ENCODE measurements at places on chromosomes 2 and 18.

GRCh38 chr2:99689145-99689742 is 199.4 kb upstream of the REV1 start:
- DNase-seq = no peak

DNA sequence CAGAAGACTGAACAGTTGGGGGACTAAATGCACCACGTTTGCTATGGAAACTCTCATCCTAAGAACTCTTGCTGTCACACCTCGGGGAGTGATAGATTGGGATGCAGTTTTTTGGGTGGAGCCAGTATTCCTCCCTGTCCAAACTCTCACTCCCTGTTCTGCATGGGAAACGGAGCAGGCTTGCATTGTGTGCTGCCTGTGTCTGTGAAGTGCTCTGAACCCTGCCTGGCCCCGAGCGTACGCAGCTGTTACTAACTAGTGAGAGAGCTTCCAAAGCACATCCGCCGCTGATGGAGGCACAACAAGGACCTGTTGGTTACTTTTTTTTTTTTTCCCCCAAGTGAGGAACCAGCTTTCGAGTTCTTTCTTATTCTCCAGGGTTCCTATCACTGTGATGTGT is 195.5 kb downstream of the ANAPC1 start:
- DNase-seq = no peak

- no peak for DNase-seq
These were observed 457.7 kb downstream of the CBLN2 start for GRCh38 chr18:72086421-72086820.

GRCh38 chr2:55441280-55441892 is 21.7 kb upstream of the CCDC88A start:
- no peak for DNase-seq

- no peak for DNase-seq
These were observed 2.9 kb downstream of the LRRTM4 start for GRCh38 chr2:77519164-77519887.

DNA sequence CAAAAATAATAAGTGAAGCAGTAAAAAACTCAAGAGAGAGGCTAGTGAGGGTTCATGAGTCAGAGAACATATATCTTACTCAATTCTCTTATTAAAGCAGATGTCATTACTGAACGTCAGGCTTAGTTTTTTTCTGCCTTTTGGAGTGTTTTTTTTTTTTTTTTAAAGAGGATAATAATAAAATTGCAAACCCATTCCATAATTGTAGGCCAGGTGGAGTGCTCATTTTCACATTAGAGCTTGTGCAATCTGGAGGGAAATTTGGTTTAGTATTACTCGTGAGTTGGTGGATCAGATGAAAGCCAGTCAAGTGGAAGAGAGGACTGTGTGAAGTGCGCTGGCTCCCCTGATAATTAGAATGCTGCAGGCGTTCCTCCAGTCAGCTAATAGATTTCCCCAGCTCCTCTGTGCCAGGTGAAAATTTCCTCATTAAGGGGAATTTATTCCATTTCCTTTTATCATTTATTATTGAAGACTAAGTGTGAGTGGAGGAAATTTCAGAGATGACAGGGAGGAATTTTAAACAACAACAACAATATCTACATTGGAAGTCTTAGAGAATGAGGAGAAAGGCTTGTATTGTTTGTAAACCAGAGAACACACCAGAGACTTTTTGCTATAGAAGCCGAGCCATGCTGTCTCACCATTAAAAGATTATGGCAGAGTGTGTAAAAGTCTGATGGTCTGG is 74.6 kb downstream of the CPS1 start:
- DNase-seq = no peak

- DNase-seq = no peak
These were observed 262.7 kb downstream of the TWIST2 start for GRCh38 chr2:239110595-239111048.

GRCh38 chr2:205438241-205438640 is 244.1 kb upstream of the NRP2 start:
- DNase-seq = no peak

GRCh38 chr18:65365245-65365980 is 385.4 kb upstream of the CDH7 start:
- no peak for DNase-seq

DNA sequence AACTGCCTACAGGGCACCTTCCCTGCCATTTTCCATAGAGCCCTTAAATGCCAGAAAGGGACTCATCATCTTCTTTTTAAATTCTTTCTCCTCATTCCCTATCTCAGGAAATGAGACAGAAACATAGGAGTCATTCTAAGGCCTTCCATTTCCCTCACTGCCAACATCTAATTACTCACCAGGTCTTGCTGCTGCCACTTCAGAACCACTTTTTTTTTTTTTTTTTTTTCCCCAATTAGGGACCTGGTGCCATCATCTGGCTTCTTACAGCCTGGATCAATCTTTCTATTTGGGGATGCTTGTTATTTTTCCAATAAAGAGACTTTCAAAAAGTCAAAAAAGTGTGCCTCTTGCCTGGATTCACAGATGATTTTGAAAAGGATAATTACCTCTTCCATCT is 373.4 kb downstream of the LPIN1 start:
- DNase-seq = no peak

GRCh38 chr18:36153771-36154170 is 24.1 kb downstream of the ELP2 start:
- no peak for DNase-seq

GRCh38 chr18:63848159-63848558 is 39.3 kb upstream of the SERPINB2 start:
- no peak for DNase-seq

GRCh38 chr2:121282800-121283385 is 2.1 kb downstream of the TFCP2L1 start:
- DNase-seq = no peak

DNA sequence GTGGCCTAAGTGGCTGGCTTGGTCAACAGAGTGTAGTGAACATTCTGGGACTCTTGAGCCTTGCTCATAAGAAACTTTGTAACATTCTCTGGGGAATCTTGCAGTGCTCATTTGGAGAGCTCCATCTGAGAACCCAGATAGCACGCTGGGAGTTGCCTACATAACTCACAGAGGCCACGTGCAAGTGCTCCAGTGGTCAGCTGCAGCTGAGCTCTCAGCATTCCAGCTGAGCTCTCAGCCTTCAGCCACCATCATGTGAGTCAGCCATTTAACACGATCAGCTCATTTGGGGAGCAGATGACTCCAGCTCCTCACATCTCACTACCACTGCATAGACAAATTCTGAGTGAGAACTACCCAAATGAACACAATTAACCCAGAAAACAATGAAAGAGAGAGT is 25.5 kb upstream of the CTNNA2 start:
- DNase-seq = no peak

GRCh38 chr18:67192535-67192934 is 324.0 kb downstream of the DSEL start:
- no peak for DNase-seq

DNA sequence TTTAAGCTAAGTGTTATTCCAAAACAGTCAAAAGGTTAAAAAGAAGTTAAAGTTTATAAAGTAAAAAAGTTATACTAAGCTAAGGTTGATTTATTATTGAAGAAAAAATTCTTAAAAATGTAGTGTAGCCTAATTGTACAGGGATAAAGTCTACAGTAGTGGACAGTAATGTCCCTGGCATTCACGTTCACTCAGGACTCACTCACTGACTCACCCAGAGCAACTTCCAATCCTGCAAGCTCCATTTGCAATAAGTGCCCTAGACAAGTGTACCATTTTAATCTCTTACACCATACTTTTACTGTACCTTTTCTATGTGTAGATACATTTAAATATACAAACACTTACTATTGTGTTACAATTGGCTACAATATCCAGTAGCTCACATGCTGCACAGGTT is 86.1 kb downstream of the CACNB4 start:
- DNase-seq = no peak

DNA sequence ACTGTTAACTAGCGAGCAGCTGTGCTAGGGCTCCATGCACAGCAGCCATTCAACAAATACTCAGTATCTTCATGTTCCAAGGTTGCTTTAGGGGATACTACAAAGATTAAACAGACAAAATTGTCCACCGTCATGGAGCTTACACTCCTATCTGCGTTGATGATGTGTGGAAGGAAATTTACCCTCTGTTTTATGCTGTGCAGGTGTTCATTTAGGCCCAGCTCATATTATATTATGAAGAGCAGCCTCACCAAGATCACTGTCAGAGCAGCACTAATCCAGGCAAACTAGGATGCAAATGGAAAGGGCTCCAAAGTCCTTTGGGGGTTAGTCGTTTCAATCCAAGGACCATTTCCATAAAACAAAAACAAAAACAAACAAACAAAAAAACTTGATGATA is 13.4 kb upstream of the WIPF1 start:
- no peak for DNase-seq

DNA sequence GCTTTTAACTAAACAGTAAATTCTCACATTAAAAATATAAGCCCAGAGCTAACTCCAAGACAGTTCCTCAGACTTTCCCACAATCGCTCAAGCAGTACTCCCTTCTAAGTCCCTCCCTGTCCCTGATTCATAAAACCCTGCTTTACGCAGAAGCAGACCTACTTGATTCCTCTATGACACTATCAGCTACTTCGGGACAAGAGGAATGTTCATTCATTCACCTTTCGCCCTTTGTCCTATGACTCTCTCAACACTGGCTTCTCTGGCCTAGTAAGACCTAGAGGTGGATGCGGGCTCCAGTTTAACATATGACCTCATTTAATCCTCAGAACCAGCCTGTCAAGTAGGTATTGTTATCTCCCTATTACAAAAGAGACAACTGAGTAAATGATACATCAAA is 10.2 kb downstream of the LPIN2 start:
- DNase-seq = no peak

DNA sequence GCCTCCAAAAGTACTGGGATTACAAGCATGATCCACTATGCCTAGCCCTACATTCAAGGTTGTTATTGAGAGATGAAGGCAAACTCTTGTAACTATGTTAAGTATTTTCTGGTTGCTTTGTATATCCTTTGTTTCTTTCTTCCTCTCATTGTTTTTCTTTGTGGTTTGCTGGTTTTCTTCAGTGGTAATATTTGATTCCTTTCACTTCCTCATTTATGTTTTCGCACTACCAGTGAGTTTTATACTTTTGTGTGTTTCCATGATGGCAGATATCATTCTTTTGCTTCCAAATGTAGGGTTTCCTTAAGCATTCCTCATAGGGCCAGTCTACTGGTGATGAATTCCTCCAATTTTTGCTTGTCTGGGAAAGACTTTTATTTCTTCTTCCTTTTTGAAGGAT is 90.2 kb downstream of the NCK2 start:
- DNase-seq = no peak

GRCh38 chr2:19479666-19480065 is 121.2 kb upstream of the OSR1 start:
- DNase-seq = no peak

DNA sequence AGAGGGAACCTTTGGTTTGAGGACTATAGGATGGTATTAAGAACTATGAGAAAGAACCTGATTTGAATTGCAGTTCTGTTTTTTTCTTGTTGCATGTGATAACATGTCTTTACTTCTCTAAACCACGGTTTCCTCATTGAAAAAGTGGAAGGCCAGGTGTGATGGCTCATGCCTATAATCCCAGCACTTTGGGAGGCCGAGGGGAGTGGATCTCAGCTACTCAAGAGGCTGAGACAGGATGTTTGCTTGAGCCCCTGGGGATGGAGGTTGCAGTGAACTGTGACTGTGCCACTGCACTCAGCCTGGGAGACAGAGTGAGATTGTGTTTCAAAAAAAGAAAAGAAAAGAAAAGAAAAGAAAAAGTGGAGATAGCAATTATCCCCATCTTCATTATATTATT is 32.3 kb downstream of the SCN9A start:
- DNase-seq = no peak

DNA sequence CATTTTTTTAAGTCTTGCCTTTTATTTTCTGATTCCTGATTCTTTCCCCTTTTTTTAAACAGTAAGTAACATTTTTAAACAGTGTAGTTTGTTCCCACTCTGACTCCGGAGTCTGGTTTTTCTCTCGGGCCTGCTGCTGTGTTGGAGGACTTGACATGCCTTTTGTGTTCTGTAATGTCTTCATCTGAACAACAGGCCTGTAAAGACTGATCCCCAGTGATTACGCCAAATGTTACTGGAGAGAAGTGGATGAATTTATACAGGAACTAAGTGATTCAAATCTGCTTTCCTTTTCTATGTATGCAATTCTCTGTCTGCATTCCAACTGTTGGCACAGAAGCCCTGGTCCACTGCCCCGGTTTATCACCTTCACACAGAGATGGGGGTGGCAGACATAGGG is 54.3 kb upstream of the RMDN2 start:
- DNase-seq = no peak

DNA sequence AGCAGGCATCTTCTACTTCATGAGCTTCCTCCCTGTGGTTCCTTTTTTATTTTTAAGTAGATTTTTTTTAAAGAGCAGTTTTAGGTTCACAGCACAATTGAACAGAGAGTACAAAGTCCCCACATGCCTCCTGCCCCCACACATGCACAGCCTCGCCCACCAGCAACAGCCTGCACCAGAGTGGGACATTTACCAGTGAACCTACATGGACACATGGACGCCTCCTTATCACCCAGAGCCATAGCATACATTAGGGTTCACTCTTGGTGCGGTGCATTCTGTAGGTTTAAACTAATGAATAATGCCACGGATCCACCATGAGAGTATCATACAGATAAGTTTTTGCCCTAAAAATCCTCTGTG is 40.9 kb downstream of the HS1BP3 start:
- no peak for DNase-seq

- DNase-seq = no peak
These were observed 25.1 kb upstream of the INPP4A start for GRCh38 chr2:98419544-98419943.

GRCh38 chr18:58438958-58439300 is 190.0 kb downstream of the ALPK2 start:
- DNase-seq = no peak

DNA sequence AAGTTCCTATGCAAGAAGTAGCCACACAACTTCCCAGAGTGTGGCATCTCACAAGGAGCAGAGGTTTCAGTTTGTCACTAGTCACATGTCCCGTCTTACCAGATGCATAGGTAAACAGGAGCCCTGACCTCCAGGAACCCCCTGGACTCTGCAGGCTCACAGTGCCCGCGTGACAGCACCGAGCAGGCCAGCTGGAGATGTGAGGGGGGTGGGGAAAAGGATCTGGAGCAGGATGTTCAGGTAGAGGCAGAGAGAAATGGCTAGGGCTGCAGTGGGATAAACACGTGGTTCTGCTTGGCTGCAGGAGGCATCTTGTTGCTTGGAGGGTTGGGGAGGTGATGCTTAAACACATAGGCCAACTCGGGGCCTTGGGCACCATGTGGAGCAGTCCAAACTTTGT is 54.2 kb downstream of the IMPA2 start:
- no peak for DNase-seq

GRCh38 chr2:204274991-204275390 is 270.3 kb upstream of the PARD3B start:
- no peak for DNase-seq

DNA sequence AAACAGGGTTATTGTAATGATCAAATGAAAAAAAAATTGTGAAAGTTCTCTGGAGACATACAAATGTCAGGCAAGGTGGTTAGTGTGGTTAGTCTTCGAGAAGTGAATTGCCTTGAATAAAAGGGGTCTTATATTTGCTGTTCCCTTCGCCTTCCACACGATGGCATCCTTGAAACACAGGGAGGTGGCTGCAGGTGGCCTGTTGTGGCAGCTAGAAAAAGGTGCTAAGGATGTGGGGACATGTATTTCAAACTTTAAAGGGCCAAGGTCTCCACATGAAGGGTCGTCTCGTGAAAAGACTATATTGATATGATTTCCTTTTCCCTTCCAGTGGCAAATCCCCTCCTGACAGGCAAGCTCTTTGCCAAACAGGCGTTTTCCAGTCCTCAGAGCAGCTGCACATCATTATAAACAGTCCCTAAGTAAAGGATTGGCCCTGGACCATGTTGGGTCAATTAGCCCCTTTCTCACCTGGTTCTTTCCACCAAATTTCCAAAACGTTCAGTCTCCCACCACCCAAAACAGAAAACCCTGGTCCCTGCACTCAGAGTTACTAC is 68.5 kb downstream of the COPS8 start:
- no peak for DNase-seq
